Hippocampal formation (tissue), 2 donors: ENCODE measurements at places on chromosomes 7 and 10.

DNA sequence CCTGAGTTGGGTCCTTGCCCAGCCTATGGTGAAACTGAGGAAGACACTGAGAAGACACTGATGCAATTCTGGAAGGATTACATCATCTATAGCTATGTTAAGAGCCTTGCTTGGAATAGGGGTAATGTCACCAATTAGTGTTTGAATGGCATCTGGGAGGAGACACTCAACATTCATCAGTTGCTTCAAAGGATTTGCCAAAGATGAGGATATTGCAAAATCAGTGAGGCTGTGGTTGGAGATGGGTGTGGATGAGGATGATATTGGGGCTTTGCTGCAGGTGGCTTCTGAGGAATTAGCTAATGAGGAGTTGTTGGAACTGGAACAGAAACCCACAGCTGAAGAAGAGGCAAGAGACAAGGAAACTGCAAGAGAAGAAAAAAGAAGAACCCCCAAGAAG lies 146.7 kb upstream of the SP4 start:
- DNase-seq, result no peak

DNA sequence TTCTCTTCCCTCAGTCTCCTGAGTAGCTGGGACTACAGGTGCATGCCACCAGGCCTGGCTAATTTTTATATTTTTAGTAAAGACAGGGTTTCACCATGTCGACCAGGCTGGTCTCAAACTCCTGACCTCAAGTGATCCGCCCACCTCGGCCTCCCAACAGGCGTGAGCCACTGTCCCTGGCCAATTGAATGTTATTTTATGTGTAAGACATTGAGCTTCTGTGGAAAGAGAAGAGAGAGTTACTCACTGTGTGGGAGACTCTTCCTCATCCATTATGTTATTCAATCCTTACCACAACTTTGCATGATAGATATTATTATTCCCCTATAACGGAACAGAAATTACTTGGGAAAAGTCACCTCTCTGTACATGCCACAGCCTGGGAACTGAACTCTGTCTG lies 32.6 kb upstream of the MXI1 start:
- DNase-seq, result no peak

DNA sequence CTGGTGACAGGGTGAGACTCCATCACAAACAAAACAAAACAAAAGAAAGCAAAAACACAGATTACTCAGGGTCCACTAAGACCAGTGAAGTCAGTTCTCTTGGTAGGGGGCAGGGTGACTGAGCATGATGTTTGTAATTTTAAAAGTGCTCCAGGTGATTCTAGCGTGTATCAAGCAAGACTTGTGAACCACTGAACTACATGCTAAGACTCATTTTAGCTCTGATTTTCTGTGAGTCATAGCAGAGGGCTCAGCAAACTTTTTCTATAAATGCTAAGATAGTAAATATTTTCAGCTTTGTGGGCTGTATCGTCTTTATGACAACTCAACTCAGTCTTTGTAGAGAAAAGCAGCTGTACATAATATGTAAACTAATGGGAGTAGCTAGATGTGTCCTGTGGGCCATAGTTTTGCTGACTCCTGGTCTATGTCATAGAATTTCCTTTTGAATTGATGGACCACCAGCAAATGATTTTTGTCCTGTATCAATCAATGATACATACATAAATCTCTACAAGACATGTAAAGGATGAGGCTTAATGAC lies 141.3 kb downstream of the CFTR start:
- DNase-seq, result no peak

- DNase-seq, result no peak
Measured at GRCh38 chr10:44364566-44364965, 20.3 kb downstream of the CXCL12 start.

GRCh38 chr7:103856929-103857328 lies 132.5 kb downstream of the RELN start:
- no peak for DNase-seq

DNA sequence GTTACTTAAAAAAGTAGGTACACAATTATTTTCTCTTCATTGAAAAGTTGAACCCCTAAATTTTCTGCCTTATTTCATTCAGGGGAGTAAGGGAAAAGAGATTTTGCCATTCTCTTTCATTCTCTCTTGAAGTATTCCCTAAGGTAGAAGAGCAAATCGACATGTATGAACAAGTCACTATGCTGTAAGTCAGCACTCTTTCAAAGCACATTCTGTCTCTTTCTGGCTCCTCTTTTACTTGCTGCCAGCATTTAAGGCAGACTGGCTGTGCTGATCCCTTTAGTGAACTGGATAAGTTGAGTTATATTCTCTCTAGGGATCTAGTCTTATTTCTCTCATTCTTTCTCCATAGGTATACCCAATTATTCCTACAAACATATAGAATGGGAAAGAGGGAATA lies 222.3 kb upstream of the ZWINT start:
- no peak for DNase-seq
